ENCODE measurements at places on chromosomes 7 and 10.

DNA sequence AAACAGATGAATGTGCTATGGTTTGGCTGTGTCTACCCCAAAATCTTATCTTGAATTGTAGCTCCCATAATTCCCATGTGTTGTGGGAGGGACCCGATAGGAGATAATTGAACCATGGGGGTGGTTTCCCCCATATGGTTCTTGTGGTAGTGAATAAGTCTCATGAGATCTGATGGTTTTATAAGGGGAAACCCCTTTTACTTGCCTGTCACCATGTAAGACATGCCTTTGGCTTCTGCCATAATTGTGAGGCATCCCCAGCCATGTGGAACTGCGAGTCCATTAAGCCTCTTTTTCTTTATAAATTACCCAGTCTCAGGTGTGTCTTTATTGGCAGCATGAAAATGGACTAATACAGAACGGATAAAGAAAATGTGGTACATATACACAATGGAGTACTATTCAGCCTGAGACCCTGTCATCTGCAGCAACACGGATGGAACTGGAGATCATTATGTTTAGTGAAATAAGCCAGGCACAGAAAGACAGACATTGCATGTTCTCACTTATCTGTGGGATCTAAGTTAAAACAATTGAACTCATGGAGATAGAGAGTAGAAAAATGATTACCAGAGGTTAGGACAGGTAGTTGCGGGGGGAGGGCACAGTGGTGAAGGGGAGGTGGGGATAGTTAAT lies 587.6 kb upstream of the NRP1 start:
- no peak for DNase-seq

GRCh38 chr10:129525401-129525801 lies 58.4 kb downstream of the MGMT start:
- no peak for DNase-seq

GRCh38 chr10:94439275-94439861 lies 37.0 kb downstream of the TBC1D12 start:
- peak; percentile 16 for DNase-seq

GRCh38 chr10:49325916-49326783 lies 27.2 kb downstream of the C10orf71 start:
- DNase-seq = no peak

DNA sequence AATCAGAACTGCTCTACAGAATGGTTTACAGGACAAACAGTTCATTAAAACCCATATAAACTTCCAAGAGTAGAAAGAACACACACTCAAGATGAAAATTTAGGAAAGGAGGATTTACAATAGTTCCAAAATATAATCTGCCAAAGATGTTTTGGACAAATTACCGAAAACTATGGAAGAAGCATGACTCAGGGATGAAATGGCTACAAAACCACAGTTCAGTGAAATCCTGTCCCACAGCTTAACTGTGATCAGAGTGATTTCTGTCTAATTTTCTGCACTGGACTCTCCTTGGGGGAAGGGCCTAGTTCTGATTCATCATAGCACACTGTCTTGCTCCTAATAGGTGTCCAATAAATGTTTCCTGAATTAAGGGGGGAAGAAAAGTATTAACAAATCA lies 82.2 kb downstream of the HIPK2 start:
- DNase-seq = no peak

GRCh38 chr10:103772096-103772845 lies 83.1 kb downstream of the SH3PXD2A start:
- peak; percentile 78 for DNase-seq

DNA sequence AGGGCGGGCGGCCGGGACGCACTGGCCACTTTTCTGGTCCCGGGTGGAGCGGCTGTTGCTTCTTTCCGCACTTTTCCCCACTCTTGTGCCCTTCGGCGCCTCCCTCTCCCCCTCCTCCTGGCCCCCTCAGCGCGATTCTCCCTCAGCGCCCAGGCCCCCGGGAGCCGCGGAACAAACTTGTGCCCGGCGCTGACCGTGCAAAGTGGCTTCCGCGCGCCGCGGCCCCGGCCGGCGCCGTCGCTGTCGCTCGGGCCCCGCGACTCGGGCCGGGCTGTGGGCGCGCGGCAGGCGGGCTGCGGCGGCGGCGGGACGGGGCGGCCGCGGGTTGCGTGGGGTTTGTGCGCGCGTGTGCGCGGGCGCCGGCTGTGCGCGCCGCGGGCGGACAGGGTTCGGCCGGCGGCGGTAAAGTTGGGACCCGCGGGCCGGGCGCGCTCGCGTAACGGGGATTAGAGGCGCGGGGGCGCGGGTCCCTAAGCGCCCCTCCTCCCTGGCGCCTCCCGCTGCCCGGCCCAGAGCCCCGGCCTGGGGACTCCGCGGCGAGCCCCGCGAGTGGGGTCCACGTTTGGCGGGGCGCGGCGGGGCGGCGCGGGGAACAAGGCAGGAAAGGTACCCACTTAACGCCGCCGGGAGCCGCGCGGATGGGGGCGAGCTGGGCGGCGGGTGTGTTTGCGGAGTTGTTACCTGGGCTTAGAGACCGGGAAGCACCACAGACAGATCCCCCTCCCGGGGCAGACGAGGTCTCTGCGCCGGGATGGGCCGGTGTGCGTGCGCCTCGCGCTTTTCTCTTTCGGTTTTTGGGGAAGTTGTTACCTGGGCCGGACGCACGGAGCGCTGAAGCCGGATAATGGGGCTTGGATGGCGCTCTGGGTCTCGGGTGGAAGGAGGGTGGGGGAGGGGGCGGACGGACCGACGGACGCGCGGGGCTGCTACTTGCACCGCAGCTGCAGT lies 860 bp downstream of the ZEB1 start:
- no peak for DNase-seq

DNA sequence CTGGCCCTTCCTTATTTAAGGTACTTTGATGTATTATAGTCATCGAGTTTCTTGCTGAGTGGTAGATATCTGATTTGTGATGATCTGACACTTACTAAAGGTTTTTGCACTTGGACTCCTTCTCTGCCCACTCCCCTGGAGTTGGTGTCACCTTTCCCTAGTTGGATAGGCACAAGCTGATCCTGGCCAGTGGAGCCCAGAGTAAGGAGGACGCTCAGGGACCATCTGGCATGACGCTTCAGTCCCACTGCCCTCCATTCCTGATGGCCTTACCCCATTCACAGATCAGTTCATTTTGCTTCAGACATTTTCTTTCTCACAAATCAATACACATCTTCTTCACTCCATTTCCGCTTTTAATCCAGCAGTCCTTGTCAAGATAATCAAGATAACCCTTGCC lies 20.1 kb downstream of the ASB15 start:
- DNase-seq = no peak

- DNase-seq = no peak
These were observed 166.8 kb downstream of the SORCS1 start for GRCh38 chr10:106997721-106998120.

GRCh38 chr10:99654390-99655175 lies 4.7 kb upstream of the ENTPD7 start:
- no peak for DNase-seq

- DNase-seq = no peak
These were observed 743 bp downstream of the RBM17 start for GRCh38 chr10:6089334-6090219.

DNA sequence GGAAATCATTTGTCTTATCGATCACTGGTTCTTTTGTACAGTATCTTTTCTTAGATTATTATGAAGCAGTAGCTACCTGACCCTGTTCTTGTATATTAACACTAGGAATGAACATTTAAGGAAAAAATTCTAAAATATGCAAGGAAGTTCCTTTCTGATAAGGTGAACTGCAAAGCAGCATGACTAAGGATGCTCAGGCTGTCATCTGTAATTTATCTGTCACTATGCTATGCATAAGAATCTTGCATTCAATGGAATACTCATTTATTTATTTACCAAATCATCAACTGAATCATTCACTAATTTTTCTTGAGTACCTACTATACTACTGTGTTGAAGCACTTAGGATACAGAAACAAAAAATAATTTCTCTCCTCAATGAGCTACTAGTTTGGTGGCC lies 5.8 kb downstream of the GSDME start:
- peak; percentile 58 for DNase-seq

DNA sequence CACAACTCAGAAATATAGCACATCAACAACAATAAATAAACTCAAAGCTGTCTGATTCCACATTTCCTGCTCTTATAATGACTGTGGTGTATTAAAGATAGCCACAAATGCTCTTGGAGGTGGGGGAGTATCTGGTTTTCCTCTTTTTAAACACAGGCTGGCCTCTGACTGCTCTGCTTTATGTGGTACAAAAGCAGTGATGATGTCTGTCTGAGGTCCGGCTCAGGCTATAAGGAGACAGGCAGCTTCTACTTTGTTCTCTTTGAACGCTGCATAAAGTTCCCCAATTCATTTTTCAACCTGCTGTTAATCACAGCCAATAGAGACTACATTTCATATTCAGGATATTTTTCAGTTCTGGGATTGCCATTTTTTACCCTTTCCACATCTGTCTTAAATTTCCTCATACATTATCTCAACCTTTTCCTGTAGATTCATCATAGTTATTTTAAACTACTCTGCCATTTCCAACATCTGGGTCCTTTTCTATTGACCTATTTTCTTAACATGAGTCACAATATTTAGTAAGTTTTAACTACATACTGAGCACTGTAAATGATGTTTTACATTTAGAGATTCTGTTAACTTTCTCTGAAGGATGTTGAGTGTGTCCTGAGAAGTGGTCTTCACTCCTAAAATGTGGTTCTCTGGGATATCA lies 64.9 kb downstream of the CRPPA start:
- DNase-seq = no peak

GRCh38 chr10:101566333-101567164 lies 21.5 kb downstream of the POLL start:
- no peak for DNase-seq

DNA sequence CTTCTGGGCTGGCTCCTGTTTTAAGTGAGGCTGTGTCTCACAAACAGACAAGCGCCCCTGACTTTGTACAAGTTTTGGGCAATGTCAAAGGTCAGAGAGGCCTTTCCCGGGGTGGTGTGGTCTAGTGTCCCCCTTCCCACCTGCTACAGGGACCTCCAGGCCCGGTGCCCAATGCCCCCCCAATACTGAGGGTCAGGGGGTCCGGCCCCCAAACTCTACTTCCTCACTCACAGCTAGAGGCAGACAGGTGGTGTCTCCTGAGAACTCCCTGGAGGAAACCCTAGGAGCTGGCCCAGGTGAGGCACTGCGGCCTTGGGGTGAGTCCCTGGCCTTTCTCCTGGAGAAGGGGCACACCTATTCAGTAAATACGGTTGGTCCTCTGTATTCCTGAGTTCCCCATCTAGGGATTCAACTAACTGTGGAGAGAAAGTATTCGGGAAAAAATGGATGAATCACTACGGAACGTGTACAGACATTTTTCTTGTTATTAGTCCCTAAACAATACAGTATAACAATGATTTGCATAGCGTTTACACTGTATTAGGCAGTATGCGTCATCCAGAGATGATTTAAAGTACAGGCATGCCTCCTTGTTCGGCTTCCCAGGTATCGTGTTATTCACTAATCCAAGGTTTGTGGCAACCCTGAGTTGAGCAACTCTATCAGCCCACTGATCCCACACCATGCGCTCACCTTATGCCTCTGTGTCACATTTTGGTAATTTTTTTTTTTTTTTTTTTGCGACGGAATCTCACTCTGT lies 308.1 kb downstream of the WDR37 start:
- DNase-seq = no peak

- peak; percentile 92 for DNase-seq
These were observed 244.2 kb downstream of the IPMK start for GRCh38 chr10:58023341-58024073.

- no peak for DNase-seq
These were observed 4.4 kb downstream of the ITPRIP start for GRCh38 chr10:104333728-104334373.

DNA sequence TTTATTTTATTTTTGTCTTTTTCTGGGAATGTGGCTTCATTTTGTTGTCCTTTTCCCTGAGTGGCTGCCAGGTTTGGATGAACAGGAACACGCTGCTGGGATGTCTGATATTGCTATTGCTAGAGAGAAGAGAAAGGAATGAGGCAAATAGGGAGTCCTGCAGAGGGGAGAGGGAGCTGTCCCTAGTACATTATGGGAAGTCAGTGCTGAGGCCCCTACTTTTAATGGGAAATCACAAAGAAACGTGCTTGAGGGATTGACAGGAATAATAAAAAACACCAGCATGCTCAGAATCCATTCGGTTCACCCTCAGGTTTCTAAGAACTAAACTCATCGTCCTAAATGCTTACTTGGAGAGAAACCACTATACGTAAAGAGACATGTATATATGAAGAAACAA lies 306.6 kb downstream of the PLXNA4 start:
- no peak for DNase-seq

DNA sequence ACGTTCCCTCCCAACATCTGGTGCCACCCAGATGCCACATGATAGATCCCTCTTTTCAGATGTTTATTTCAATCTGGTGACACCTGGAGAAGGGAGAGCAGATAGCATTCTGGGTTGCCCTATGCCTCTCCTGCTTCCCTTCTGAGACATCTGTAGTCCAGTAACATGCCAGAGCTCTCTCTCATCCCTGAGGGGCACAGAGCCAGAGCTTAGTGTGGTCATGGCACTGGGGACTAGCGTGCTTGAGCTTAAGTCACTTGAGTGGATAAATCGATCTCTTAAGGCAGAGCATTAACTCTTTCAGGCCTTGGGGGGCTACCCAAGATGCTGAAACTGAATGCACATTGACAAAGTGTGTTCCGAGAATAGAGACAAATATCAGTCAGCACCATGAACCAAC lies 47.9 kb downstream of the WNT2 start:
- DNase-seq = no peak

- DNase-seq = no peak
These were observed 74.2 kb downstream of the FAS start for GRCh38 chr10:89064748-89065147.

GRCh38 chr10:2744547-2745200 lies 322.7 kb upstream of the PFKP start:
- no peak for DNase-seq

DNA sequence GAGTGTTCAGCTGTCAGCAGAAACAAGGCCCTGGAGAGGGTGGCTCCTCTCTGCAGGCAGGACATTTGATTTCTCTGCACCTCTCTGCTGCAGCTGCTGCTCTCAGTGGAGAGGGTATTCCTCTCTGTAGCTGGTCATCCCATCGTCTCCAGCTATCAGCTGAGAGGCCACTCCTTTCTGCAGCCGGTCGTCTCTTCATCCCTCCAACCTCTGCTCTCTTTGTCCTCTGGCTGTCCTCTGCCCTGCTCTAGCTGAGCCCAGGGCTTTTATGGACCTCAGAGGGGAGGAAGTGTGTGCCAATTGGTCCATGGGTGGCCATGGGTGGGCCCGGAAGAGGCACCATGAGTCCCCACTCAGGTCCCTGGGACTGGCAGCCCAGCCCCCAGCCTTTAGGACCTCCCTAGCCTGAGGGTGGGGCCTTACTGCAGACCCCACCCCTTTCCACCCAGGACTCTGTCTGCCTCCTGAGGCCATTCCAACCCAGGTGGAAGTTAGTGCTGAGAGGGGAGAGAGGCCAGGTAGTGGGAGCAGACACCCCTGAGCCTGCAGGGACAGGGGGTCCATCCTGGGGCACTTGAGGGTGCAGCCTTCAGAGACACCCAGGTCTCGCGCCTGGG lies 26.2 kb upstream of the CDCA7L start:
- peak; percentile 35 for DNase-seq

- no peak for DNase-seq
These were observed 22.0 kb downstream of the CYTH3 start for GRCh38 chr7:6250364-6250833.

DNA sequence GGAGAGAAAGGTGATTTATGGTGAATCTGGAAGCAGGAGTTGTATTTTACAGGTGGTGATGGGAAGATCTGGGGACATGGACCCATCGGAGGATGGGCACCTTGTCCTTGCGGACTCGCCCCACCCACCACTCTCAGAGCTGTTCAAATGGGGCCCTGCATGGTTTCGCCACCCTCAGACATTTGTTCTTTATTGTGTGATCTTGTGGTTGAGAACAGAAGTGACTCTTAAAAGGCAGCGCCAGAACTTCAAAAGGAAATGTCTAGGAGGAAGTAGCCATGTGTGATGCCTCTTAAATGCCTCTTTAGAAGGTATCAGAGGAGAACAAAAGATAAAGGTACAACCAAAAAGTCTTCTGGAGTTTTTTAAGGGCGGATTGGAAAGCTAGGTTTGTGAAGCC lies 205.7 kb downstream of the KIAA1217 start:
- no peak for DNase-seq
